ENCODE measurements at places on chromosomes 12 and 14.

- no peak for DNase-seq
Observed at GRCh38 chr14:55313480-55313879, 42.3 kb downstream of the FBXO34 start.

DNA sequence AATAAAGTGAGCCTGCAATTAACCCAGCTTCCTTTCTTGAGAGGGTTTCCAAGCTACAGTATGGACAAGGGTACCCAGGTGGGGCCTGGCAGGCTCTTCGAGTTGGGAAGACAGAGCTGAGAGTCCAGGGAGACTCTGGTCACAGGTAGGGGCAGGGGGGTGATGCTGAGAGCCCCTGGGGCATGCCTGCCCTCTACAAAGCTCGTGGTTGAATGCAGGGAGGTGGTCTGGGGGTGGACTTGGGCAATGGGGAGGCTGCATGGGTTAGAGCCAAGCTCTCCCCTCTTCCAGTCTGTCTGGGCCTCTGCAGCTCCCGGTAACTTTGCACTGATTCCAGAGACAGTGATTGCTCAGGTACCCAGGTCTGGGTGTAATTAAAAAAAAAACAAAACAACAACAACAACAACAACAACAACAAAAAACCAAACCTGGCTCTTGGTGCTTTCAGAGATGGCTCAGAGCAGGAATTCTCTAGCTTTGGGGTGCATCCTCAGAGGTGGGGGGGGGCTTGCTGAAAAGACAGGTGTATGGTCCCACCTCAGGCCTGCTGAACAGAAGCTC lies 30.8 kb upstream of the PPP2R5C start:
- no peak for DNase-seq

- DNase-seq, result no peak
Observed at GRCh38 chr12:22242726-22243125, 91.8 kb downstream of the ST8SIA1 start.

DNA sequence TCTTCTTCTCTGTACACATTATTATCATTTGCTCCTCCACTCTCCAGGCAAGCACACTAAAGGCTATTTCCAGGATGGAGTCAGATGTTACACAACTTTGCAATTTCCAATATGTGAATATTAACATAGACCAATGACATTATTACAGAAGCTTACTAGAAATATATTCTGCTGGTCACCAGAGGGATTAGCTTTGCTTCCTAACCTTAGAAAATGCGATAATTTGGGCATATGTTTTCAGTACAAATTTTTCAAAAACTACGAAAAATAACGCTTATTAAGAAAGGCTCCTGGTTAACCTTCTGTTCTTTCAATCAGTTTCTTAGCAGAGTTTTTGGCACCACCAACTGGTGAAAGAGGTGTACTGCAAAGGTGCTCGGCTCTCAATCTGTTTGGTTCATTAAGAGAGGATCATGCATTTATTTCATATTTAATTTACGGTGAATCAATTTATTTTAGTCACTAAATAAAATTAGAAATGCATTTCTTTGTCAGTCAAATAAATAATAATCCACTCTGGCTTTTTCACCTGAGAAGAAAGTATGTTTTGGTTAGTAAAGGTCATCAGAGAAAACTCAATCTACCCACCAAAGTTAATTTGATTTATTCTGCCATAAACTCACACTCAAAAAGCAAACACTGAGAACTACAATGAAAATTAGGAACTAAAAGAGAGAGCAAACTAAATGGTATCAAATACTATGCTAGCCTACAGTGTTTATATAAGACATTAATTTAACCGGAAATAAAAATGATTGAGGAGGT lies 39.2 kb downstream of the EFCAB11 start:
- peak; percentile 21 for DNase-seq

- no peak for DNase-seq
Observed at GRCh38 chr12:121779422-121779895, 14.0 kb downstream of the RHOF start.

GRCh38 chr14:65033181-65033580 lies 46.5 kb downstream of the FNTB start:
- DNase-seq, result no peak

- no peak for DNase-seq
Observed at GRCh38 chr12:63995512-63995911, 151.0 kb downstream of the SRGAP1 start.

GRCh38 chr12:132043770-132044467 lies 94.2 kb downstream of the EP400 start:
- no peak for DNase-seq

DNA sequence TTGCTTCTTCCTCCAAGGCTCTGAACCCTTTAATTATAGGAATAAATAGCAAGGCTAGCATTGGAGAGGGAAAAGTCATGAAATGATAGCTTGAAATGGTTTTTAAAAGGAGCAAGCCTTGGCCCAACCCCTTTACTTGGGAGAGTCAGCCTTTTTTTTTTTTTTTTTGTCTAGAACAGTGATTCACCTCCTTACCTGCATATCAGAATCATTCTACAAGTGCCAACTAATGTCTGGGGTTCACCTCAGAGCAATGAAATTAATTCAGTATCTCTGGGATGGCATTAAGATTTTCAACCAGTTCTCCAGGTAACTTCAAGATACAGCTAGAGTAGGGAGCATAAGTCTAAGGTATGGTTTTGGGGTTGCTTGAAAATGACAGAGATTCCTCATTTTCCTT lies 41.3 kb upstream of the TMTC2 start:
- DNase-seq, result no peak

GRCh38 chr14:54719406-54719805 lies 152.5 kb downstream of the SAMD4A start:
- DNase-seq, result no peak

DNA sequence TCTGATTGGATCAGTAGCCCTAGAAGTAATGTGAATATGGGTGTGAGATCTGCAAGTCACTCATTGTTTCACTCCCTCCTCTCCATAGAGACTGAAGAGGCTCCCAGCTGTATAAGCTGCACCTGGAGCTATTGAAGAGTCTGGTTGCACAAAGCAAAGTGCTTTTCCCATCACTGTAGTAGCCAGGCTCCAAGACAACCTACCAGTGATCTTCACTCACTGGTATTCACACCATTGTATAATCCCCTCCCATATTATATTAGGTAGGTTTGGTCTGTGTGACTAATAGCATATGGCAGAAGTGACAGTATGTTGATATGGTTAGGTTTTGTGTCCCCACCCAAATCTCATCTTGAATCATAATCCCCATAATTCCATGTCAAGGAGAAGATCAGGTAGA lies 64.4 kb downstream of the ZFC3H1 start:
- no peak for DNase-seq

DNA sequence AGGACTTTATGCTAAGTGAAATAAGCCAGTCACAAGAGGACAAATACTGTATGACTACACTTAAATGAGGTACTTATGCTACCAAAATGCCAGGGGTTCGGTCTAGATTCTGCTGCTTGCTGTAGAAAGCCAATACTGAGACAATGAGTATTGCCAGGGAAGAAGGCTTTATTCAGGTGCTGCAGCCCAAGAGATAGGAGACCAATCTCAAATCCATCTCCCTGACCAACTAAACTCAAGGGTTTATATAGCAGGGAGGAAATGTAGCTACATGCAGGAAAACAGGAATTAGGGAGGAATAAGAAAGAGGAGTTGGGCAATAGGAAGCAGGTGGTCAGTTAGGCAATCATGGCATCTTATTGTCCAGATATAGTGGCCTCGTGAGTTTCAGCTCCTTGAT lies 12.2 kb upstream of the FICD start:
- DNase-seq, result no peak

DNA sequence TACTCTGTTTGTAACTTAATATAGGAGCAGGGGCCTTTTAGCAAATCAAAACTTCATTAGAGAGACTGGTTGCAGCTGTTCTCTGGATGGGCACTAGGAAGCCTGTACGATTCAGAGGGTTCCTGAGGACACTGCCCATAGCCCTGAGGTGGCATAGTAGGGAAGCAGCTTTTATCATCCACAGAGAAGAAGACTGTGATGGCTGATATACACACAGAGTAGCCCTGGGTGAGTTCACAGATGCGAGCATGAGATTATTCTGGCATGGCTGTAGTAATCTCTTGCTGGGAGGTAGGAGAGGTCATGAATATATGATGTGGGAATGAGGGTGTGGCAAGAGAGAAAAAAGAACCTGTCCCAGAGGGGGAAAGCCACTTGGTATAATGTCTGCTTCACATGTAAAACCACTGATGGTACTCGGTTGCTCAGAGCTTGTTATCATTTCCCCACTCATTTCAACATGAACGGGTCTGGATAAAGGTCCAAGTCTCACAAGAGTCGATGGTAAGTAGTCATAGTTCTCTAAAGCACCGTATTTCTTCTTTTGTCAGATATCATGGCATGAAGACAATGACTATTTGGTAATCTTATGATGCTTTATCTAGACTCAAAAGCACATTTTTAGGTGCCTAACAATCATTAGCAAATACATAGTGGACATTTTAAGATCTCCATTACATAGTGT lies 52.0 kb downstream of the PEBP1 start:
- no peak for DNase-seq

DNA sequence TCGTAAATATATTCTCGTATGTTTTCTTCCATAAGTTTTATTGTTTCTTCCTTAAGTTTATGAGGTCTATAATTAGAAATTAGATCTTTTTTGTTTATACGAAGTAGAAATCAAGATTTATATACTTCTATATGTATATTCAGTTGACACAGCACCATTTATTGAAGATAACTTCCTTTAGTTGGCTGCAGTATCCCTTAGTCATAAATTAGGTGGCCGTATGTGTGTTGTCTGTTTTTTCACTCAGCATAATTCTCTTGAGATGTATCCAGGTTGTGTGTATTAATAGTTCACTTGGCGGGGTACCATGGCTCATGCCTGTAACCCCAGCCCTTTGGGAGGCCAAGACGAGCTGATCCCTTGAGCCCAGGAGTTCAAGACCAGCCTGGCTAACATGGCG lies 40.5 kb downstream of the CFAP54 start:
- DNase-seq, result no peak

GRCh38 chr14:67413806-67414769 lies 2.1 kb upstream of the PLEK2 start:
- no peak for DNase-seq

DNA sequence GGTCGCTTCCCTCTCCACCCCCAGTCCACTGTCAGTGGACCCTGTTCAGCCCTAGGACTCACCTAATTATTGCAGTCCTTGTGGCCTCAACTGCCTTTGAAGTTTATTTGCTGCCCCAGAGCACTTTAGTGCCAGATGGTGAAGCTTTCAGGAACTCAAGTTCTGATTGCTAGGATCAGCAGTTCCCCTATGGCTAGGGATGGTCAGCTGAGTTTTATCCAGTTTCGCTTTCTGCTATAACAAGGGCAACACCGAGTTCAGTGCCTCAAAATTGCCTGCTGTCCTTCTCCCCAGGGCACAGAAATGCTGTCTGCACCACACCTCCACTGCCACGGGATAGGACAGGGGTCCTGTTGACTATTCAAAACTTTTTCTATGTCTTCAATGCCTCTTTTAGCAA lies 295.0 kb downstream of the GPHN start:
- DNase-seq, result no peak

- no peak for DNase-seq
Observed at GRCh38 chr12:94488463-94488862, 28.8 kb upstream of the CEP83 start.

- DNase-seq, result no peak
Observed at GRCh38 chr12:100460702-100461101, 13.0 kb upstream of the NR1H4 start.

GRCh38 chr12:16112612-16113560 lies 164.6 kb downstream of the SLC15A5 start:
- no peak for DNase-seq

- DNase-seq, result no peak
Observed at GRCh38 chr14:78967111-78967809, 797.1 kb downstream of the NRXN3 start.

DNA sequence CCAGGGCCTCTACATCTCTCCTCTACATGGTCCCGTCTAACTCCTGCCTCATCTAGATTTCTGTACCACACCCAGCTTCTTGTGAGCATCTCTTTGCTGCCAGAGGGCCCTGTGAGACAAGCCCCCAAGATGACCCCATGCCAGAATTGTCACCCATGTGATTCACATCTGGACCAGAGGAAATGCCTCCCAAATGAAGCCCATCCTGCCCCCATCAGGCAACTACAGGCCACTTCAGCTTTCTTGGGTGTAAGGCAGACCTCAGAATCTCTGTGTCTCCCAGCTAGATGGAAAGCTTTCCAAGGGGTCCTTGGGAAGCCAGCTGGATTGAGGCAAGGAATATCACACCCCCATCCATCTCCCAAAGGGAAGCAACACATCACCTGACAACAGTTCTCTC lies 9.3 kb upstream of the OAS3 start:
- DNase-seq, result no peak

DNA sequence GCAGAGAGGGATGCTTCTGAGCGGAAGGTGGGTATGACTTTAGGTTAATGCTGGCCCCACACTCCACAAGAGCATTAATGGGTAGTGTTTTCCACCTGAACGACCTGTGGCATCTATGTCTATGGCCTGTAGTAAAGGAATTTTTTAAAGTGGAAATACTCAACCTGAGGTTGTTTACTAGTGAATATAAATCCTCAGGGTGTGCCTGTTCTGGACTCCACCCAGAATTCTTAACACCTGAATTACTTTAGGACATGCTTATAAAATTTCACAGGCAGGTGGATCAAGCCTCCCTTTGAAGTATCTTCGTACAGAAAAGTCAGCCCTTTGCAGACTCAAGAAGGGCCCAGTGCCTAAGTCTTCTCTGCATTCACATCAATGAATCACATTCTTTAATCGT lies 196.1 kb downstream of the ESR2 start:
- no peak for DNase-seq

GRCh38 chr14:86654558-86655184 lies 1124.7 kb downstream of the FLRT2 start:
- no peak for DNase-seq

GRCh38 chr12:15856097-15856982 lies 25.8 kb upstream of the STRAP start:
- peak; percentile 8 for DNase-seq

- DNase-seq, result no peak
Observed at GRCh38 chr12:70660620-70661219, 23.5 kb upstream of the PTPRB start.

DNA sequence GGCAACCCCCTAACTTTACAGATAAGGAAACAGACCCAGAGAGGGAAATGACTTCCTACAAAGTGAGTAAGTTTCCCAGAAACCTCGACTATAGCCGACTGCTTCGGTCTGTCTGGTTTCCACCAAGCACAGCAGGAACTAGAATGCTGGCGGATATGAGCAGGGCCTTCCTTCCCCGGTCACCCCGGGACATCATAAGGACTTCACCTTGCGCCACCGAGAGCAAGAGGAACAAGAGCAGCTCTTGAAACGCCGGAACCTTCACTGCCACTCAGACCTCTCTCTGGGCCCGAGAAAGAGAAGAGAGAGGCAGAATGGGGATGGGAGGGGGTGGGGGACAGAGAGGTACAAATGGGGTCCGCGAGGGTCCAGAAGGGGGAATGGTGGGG lies 29.4 kb upstream of the GPR68 start:
- DNase-seq, result no peak

DNA sequence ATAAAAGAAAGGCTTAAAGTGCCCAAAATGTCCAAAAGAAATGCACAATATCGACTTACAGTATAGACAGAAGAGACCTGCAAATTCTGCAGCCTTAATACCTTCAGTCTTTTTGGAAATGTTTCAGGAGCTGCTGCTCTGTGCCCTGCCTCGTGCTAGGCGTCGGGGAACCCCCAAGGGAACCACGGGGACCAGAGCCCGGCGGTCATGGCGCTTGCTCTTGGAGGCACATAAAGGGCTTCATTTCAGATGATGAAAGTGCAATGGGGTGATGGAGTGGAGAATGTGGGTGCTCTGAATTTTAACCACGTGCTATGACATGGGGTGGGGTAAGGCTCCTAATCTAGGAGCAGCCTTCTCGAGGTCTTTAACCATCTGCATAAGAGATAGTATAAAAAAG lies 14.8 kb upstream of the AACS start:
- DNase-seq, result no peak
